ENCODE measurements at places on chromosomes 3 and 15.

DNA sequence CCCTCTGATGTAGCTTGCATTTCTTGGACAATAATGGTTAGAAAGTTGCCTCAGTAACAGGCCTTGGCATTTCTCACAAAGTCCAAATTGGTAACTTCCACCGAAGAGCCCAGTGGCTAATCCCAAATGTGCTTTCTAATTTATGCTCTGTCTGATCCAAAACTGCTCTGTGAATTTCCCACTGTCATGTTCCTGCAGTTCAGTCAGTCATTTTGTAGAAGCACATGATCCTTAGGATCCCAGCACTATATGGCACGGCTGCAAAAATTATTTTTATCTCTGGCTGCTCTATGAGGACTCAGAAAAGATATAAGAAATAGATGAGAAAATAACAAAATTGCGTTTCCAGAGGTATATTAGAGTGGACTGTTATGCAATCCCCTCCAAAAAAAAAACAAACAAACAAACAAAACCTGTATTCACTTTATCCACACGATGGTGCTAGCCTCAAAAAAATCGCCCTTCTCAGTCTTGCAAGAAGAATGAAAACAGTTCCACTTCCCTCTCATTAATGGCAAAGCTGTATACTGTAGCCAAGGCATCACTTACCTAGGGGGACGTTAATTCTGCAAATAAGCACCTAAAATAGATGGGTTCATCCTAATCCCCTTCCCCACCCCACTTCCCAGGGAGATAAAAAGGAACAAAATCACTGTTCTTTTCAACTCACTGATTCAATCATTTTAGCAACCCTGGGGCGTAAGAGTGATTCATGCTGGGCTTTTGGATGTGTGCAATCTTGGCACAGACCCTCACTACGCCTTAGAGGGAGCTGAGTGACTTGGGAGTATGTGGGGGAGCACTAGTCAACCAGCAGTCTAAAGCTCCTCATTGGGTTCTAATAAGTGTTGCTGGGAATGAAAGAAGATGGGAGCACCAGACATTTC, 61.3 kb downstream of the TMCO5A start:
- DNase-seq: no peak

DNA sequence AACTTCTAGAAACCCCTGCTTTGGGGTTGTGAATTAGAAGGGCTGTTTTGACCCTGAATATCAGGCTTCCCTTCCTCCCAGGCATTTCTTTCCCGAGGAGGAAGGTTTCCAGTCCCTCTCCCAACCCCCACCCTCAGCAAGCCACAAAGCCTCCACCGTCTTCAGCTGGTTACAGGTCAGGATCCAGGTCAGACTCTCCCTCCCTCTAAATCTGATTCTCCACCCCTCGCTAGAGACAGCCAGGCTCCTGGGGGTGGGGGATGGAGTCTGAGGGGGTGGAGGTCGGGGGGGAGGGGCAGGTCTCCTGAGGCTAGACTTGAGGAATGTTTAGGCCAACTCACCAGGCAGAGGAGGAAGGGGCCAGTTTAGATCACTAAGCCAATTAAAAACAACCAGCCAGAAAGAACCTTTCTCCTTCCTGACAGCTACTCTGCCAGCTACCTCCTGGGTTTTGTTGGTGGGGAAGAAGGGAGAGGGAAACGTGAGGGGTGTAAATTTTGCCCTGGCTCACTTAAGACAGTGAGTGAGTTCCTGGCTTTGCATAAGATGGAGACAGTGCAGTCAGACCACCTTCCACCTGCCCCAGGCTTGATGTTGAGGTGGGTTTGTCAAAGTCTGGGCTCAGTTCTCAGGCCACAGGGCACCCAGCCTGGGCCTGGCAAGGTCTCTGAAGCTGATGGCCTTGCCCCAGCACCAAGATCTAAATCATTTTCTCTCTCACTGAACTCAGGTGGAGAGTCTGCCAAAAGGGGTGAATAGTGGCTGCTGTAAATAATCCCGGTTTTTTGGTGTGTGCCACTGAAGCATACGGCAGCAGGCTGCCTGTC, 19.5 kb downstream of the BMF start:
- DNase-seq: no peak

DNA sequence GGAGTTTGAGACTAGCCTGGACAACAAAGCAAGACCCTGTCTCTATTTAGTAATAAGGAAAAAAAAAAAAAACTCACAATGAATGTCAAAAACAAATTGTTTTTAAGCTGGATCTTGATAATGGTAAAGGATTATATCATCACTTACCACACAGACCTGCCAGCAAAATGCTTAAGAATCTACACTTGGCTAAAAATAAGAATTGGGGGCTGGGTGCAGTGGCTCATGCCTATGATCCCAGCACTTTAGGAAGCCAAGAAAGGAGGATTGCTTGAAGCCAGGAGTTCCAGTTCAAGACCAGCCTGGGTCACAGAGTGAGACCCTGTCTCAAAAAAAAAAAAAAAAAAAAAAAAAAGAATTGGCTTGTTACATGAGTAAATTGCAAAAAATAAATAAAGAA, 31.0 kb downstream of the ACAP2 start:
- no peak for DNase-seq

- DNase-seq: no peak
These were observed 186.6 kb downstream of the SQOR start for GRCh38 chr15:45821390-45821789.

GRCh38 chr3:168952551-168952950, 711.0 kb downstream of the MECOM start:
- DNase-seq: no peak

DNA sequence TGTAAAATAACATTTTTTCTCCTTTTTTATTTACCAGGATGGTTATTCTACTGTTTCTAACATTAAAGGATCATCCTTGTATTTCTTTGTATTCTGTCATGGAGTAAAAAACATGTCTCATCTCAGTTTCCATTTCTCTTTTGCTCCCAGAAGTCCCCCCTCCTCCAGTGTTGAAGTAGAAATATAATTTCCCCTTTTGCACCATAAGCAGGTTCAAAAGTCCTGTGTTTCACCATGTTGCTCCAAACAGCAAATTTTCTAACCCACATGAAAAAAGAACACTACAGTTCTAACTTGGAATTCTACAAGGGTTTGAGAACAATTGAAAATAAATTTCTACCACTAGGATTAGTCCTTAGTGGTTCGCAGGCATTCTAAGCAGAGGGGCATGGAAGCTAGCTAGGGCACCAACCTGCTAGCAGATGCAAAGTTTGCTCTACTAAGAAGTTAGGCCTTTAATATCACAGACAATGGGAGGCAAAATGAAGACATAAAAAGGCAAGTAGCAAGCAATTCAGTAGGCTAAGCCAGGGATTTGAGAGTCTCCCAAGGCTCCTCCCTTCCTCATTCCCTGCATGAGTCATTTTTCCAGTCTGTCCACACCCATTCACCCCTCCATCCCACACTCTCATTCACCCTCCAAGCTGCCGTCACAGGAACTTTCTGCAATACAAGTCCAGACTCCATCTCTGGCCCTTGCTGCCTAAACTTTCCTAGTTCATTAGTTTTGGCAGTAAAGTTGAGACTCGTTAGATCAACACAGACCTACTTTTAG, 2.3 kb upstream of the MBNL1 start:
- DNase-seq: no peak

- no peak for DNase-seq
These were observed 20.9 kb downstream of the BBX start for GRCh38 chr3:107543666-107544065.

DNA sequence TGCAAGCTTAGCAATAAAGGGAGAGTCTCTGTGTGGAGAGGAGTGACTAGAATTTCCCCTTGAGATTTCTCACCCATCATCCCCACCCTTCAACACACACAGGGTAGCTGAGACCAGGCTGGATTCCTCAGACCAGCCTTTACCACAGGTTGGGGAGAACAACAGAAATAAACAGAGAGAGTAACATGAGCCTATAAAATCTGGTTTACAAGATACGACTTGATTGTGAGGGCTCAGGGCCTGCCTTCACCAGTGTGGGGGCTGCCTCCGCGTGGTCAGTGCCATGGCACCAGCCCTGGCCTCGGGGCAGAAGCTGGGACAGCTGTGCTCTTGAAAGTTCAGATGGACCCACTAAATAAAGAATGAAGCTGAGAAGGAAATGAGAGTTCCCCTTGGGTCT, 14.6 kb upstream of the MAGEF1 start:
- no peak for DNase-seq

DNA sequence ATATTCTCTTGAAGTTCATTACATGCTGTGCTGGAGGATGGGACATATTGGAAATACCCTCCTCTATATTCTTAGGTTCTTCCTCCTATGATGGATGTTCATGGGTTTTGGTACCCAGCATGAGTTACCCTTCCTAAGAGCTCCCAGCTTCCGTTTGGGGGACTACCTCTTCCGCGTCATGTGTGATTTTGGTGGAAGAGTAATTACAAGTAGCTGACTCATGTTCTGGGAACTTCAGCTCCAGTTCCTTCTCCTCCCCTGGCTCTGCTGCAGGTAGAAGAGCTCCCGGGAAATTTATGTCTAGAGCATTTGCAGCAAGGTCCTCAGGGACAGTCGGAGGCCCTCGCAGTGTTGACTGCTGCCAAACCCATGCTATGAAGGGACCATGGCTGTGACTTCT, 208.8 kb upstream of the IL12A start:
- no peak for DNase-seq

GRCh38 chr3:68206524-68207117, 552.2 kb upstream of the SUCLG2 start:
- DNase-seq: no peak

DNA sequence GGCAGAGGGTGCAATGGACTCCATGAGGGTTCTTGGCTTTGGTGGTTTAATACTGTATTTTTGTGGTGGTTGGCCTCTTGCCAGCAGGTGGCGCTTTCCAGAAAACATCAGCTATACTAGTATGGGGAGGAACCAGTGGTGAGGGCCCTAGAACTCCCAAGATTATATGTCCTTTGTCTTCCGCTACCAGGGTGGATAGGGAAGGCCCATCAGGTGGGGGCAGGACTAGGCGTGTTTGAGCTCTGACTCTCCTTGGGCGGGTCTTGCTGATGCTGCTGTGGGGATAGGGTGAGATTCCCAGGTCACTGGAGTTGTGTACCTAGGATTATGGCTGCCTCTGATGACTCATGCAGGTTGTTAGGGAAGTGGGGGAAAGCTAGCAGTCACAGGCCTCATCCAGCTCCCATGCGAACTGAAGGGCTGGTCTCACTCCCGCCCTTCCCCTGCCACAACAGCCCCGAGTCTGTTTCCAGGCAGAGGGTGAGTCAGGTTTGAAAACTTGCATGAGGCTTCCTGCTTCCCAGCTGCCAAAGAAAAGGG, 357.7 kb downstream of the OTOL1 start:
- DNase-seq: no peak

GRCh38 chr15:78996894-78997275, 52.0 kb upstream of the CTSH start:
- no peak for DNase-seq

DNA sequence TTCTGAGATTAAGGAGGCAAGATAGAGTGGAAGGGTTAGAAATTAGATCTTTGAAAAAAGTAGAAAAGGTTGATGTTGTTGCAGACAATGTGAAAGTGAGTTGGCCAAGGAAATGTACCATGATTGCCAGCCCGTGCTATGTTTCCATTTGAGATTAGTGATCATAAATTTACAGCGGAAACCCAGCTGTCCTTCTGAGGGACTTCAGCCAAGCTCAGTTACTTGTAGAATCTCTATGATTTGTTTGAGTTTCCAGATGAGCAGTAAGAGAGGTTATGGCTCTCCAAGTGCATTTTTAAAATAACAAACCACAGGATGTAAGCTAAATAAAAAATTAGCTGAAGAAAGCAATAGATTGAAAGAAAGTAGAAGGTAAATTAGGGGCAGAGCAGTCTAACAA, 54.2 kb upstream of the RBMS3 start:
- no peak for DNase-seq

- no peak for DNase-seq
These were observed 195.6 kb downstream of the XXYLT1 start for GRCh38 chr3:195075199-195075940.

GRCh38 chr15:92853222-92853621, 46.9 kb upstream of the CHD2 start:
- DNase-seq: no peak

- no peak for DNase-seq
These were observed at the start of gene PAQR5 for GRCh38 chr15:69298697-69299441. Gene PAQR5, plus strand, starts transcription at chr15:69298912. Its CDS starts 61,169 bp downstream, at chr15:69360081.

- no peak for DNase-seq
These were observed 370.1 kb downstream of the LPP start for GRCh38 chr3:188524052-188524451.

- no peak for DNase-seq
These were observed 489.7 kb downstream of the CNTN3 start for GRCh38 chr3:74124782-74125181.

DNA sequence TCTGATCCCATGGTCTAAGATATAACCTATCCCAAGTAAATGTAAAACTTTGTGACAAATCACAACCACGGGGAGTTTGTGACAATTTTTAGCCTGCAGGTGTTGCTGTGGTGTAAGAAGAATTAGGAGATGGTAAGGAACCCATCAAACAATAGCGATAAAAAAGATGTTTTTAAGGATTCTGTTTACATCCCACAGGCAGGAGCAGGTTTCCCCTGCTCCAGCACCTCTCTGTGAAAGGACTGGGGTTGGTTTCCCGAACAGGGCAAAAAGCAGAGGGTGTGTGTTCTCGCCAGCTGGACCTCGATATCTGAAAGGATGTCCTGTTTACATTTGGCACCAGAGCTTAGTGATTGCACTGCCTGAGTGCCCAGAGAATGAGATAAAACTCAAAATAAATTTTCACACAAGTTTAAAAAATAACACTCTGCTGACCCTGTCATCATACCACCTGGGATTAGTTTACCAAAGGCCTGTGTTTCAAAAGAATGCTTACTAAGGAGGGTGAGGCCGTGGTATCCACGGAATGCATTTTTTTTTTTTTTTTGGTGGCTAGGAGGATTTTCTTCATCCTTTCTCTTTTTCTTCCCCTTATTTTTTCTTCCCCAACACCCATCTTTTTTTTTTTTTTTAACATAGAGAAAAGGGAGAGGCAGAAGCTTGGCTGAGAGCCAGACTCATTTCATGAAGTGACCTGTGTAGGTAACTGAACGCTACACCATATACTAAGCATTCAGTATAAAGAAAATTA, 151.8 kb upstream of the DPH6 start:
- DNase-seq: no peak

DNA sequence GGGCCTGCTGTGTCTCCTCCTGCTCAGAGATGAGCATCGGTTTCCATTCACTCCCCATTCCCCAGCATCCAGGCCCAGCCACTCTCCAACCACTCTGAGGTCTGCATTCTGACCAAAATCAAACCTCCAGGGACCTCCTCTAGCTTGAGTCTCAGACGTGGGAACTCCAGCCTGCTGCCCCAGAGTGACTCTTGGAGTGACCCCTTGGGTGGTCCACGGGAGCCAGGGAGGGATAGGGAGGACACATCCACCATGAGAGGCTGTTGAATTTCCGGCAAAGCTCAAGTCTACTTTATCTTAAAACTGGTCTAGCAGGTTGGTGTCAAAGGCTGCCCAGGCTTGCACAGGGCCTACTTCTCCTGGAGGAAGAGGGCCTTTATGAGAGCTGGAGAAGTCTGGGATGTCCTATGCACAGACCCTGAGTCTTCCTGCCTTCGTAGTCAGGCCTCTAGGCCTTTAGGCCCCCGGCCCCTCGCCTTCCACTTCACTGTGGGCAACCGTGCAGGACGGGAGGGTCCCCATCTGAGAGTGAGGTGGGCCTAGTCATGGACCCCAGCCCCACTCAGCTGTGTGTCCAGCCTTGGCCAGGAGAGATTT, 8.9 kb downstream of the CISH start:
- DNase-seq: no peak

- DNase-seq: no peak
These were observed 42.3 kb downstream of the HMCES start for GRCh38 chr3:129320825-129321487.
